ENCODE measurements at places on chromosomes 6 and 20.

DNA sequence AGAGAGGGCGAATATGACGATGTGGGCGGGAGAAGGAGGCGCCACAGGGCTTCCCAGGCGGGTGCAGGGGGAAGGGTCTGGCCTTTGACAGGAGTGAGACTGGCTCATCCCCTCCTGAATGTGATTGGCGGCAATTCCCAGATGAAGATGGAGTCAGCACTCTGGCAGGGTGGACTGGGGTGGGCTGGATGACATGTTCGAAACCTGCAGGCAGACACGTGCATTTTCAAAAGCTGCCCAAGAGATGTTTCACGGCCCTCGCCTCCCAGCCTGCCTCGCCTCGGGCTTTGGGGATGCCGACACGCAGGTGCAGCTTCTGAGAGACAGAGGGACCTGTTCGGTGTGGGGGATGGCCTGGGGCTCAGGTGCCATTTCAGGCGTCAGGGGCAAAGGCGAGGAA lies 66.8 kb upstream of the AFDN start:
- DNase-seq: no peak

GRCh38 chr6:71250099-71250602 lies 38.5 kb upstream of the OGFRL1 start:
- no peak for DNase-seq

DNA sequence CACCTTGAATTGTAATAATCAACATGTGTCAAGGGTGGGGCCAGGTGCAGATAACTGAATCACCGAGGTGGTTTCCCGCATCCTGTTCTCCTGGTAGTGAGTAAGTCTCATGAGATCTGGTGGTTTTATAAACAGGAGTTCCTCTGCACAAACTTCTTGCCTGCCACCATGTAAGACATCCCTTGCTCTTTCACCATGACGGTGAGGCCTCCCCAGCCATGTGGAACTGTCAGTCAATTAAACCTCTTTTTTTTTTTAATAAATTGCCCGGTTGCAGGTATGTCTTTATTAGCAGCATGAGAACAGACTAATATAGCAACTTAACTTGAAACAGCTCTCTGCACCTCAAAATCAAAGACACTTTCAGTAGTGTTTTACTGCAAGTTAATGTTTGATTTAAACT lies 121.6 kb downstream of the OGFRL1 start:
- no peak for DNase-seq

GRCh38 chr6:11675601-11676000 lies 103.0 kb downstream of the ADTRP start:
- DNase-seq: no peak

DNA sequence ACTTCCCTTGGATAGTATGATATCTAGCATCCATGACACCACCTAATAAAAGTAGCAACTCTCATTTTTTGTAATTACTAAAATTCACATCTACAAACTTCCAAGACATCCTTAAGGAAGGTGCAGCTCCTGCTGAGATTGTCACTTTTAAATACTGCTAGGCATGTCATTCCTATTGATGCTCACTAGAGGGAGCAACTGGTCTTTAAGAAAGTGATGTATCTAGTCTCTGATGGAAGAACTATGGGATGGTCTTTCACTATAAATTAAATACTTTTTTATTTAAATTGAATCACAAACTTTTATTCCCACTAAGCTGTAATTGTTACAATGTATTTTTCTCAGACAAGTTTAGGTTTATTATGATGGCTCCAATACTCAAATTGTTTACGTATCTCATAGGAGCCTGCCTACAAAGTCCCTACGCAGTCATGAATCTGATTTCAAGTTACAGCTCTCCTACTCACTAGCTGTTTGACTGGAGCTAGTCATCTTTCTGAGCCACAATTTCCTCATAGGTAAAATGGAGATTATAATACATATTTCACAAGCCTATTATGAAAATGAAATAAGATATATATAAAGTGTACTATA lies 8.1 kb upstream of the TSPYL1 start:
- DNase-seq: no peak

DNA sequence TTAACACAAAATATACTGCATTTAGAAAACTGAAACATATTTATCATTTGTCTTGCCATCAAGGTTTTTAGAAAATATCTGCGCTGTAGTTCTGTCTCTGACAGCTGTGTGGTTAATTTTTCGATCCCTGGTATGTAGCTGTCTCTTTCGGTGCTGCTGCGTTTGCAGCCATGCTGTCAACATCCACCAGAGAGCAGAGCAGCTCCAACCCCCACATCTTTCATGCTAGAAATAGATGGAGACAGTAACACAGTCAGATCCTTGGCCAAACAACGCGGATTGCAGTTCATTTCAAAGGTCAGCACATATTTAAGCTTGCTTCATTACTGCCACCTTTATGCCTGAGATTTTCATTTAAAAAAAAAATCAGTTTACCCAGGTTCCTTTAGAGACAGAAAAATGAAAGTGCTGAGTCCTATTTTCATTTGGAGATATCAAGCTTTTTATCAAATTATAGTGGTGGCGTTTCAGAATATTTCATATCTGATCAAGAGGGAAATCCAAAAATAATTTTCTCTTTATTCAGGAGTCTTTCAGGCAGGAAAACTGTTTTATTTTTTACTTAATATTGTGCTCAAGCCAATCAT lies 157.7 kb upstream of the MMS22L start:
- DNase-seq: no peak

GRCh38 chr6:7974938-7975763 lies 64.6 kb upstream of the TXNDC5 start:
- DNase-seq: no peak

Measured in stimulated activated CD8-positive, alpha-beta memory T cell treated with anti-CD3 and anti-CD28 coated beads, Interleukin-4, amount 100 ng/mL, for 1 hour (primary cell).